ENCODE measurements at places on chromosomes 3 and 15. TPM values are rescaled to one million over a fixed set of nuclear protein-coding genes. Genes with fewer than 3 reads are reported as not detected.

TXNRD3 gene
- total RNA-seq, result 16.2 TPM

NMNAT3 gene
- total RNA-seq, result 4.2 TPM

IL20RB gene
- total RNA-seq, result 0.52 TPM

APOD gene
- total RNA-seq, result 20.4 TPM

THPO gene
- under 0.01 TPM for total RNA-seq

PIGB gene
- 5.2 TPM for total RNA-seq

ACAD9 gene
- 32.9 TPM for total RNA-seq

SLC7A14 gene
- total RNA-seq, result not detected

C3orf20 gene
- 0.52 TPM for total RNA-seq

RYR3 gene
- total RNA-seq, result 50.6 TPM

C3orf49 gene
- total RNA-seq, result not detected

PLA2G4E gene
- total RNA-seq, result 0.52 TPM

SLC24A5 gene
- not detected for total RNA-seq

SGO1 gene
- 2.6 TPM for total RNA-seq

SNURF gene
- total RNA-seq, result 36.0 TPM

COL8A1 gene
- total RNA-seq, result 1.6 TPM
